ENCODE measurements at places on chromosomes 6 and 20.

DNA sequence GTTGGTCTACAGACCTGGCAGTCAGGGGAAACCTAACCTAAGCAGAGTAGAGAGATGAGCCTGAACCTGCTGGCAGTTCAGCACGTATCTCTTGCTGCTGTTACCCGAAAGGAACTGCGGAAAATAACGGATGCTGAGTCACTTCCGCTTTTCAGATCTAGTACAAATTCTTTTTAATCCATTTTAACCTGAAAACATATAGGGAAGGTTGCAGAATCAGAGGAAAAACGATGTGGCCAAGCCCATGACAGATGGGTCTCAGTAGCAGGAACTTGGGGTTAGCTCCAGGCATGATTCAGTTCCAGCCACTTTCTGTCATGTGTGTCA lies 351.9 kb upstream of the PRND start:
- no peak for DNase-seq

DNA sequence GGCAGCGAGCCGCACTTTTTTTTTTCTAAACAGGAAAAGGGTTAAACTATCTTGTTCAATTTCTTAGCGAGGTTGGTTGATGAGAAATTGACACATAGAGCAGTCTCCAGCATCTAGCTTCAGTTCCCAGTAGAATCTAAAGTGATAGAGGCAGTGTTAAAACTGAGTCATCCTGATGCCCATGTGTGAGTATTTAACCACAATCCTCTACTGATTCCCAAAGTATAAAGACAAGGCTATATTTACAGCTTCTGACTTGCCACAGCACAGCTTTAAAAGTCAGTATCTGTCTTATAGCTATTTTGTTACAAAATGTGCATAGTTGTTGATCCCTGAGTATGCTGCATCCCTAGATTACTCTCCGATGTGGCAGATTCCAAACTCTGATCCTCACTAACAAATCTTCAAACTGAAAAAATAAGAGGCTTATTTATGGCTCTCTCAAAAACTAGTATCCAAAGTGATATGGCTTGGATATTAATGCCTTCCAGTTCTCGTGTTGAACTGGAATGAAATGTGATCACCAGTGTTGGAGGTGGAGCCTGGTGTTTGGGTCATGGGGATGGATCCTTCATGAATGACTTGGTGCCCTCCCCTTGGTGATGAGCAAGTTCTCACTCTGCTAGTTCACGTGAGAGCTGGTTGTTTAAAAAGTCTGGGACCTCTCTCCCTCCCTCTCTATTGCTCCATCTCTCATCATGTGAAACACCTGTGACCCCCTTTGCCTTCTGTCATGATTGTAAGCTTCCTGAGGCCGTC lies 13.1 kb upstream of the POPDC3 start:
- DNase-seq, result peak; percentile 88

GRCh38 chr20:14531786-14532185 lies 194.4 kb upstream of the FLRT3 start:
- DNase-seq, result no peak

GRCh38 chr6:139635401-139636130 lies 261.1 kb upstream of the CITED2 start:
- DNase-seq, result no peak

DNA sequence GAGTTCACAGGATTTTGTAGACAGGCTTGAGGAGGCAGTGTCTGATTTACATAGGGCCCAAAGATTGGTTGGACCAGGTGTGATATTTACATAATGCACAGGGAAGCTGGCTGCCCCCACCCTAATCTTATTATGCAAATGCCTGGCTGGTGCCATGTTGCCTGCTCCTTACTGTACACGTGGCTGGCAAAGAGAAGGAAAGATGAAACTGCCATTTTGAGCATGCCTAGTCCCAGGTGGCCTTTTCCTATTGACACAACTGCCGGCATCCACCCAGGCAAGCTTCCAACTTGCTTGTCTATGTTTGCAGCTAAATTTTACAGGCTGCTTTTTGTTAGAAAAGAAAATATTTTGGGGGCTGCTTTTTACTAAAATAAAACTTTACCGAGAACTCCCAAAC lies 174.6 kb downstream of the LMBRD1 start:
- DNase-seq, result no peak

- DNase-seq, result no peak
Measured at GRCh38 chr6:166415306-166415705, 32.6 kb upstream of the MPC1 start.

DNA sequence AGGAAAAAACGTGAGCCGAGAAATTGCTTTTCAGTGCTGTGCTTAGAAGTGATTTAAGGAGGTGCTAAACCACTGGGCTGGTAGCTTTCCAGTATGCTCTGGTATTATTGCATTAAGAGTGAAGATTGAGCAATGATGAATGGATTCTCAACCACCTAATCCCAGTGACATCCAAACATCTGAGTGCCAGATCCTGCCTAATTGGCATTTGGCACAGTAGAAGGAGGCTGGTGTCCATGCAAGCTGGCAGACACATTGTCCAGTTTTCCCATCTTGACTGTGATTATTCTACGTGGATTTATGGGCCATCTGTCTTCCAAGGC lies 398.0 kb upstream of the PLCB4 start:
- DNase-seq, result peak; percentile 82

- DNase-seq, result no peak
Measured at GRCh38 chr20:19911810-19912382, 105.3 kb upstream of the NAA20 start.

Measured in GM23248 (cell line).